NT2/D1 (cell line): ENCODE measurements at places on chromosomes 2 and 18.

- no peak for DNase-seq
These were observed 55.1 kb downstream of the RHOB start for GRCh38 chr2:20501974-20502373.

GRCh38 chr2:235752846-235753245, 259.0 kb downstream of the AGAP1 start:
- no peak for DNase-seq

GRCh38 chr18:57697426-57697825, 75.8 kb upstream of the NARS1 start:
- DNase-seq = no peak

GRCh38 chr18:23967321-23968089, 47.0 kb upstream of the TTC39C start:
- DNase-seq = no peak

DNA sequence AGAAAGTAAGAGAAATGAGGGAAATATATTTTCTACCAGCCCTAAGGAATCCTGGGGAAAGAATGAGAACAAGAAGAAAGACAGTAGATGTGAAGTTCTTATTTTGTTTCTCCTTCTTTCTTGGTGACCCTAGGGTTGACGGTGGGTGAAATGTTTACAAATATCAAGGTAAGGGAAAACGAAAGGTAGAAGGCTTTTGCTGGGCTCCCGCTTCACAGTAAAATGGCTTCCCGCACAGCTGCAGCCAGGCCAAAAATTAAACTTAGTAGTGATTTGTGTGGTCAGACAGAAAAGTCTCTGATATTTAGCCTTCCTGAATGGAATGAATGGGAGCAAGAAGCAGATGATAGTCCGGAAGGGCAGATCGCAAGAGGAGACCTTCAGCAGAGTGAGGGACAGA, 99.1 kb upstream of the COL3A1 start:
- no peak for DNase-seq

DNA sequence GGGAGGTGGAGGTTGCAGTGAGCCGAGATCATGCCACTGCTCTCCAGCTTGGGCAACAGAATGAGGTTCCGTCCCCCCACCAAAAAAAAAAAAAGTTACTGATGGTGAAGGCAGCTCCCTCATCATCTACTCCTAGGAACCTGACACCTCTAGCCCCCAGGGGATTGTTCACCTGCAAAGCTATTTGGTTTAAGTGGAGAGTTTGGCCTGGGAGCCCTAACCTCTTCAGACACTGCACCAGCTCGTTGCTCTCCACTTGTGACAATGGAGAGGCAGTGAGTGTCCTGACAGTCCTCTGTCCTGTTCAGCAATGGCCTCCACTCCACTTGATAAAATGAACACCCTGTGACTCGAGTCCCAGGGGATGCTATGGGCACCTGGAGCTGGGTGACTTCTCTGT, 43.5 kb downstream of the ATP6V1C2 start:
- no peak for DNase-seq

- DNase-seq = no peak
These were observed 122.4 kb upstream of the BCL2L11 start for GRCh38 chr2:110998311-110998710.

GRCh38 chr2:66699416-66699792, 264.5 kb downstream of the MEIS1 start:
- DNase-seq = no peak

GRCh38 chr2:172674968-172675303, 60.7 kb upstream of the RAPGEF4 start:
- DNase-seq = no peak

DNA sequence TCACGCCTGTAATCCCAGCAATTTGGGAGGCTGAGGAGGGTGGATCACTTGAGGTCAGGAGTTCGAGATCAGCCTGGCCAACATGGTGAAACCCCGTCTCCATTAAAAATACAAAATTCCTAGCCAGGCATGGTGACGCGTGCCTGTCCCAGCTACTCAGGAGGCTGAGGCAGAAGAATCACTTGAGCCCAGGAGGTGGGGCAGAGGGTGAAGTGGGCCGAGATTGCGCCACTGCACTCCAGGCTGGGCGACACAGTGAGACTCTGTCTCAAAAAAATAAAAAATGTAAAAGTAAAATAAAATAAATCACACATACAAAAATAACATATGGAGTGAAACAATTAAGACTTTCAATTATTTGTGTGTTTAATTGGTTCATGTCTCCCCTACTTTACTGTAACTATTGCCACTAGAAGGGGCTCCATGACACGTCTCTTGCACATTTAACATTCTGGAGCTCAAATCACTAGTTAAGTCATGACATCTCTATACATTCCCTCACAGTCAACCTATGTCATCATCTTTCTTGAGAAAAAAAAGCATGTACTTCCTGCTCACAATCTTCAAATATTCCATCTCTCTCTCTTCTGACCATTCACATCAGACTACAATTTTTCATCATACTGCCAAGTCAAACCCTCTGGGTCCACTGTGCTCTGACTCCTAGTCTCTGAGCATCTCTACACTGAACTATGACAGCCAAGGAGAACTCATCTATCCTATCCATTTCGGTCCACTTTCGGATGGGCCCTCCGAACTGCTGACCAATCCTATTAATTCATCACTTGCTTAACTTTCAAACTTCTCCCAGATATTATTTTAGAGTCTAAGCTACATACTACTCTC, 6.7 kb downstream of the GFPT1 start:
- no peak for DNase-seq

- DNase-seq = no peak
These were observed 28.0 kb upstream of the PPP3R1 start for GRCh38 chr2:68280348-68280747.

GRCh38 chr2:159192371-159192918, 94.1 kb downstream of the WDSUB1 start:
- no peak for DNase-seq

DNA sequence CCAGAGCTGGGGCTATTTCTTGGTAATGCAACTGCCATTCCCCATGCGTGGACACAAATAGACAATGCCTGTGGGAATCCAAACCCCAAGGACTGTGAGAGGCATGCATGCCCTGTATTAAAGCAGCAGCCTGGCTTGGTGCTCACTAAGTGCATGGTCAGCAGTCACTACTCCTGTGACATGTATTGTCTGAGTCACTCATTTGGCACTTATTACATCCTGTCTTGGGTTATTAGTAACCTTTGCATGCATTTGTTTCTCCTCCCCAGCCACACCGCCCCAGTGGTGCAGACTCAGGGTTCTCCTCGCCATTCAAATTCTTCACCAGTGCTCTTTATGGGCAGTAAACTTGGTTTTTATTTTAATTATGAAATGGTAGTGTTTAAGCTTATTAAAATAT, 30.2 kb downstream of the PRKCE start:
- no peak for DNase-seq

DNA sequence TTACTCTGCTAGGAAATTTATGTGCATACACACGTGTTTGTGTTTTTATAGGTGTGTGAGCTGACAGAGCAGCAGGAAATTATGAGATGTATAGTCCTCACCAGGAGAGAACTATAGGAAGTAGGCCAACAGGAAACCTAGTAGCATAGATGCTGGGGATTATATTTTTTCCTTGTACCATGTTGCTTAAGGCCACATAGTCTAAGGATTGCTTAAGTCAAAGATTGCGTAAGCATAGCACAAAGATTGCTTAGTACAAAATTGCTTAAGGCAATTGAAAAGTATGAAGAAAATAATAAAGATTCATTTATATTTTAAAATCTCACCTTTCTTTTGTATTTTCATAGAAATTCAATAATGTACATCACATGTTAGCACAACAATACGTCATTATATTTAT, 18.7 kb upstream of the CCDC102B start:
- DNase-seq = no peak
